Central memory CD8-positive, alpha-beta T cell (primary cell): ENCODE measurements at places on chromosomes 11 and 22.
A peak's percentile ranks its signal among the peaks of the same experiment; 100 is the strongest.

- no peak overlapping the region for H3K27ac ChIP-seq
- no peak overlapping the region for H3K4me3 ChIP-seq
- H3K36me3 ChIP-seq = no peaks in the 10 kb centered on the region
- peaks cover 60% of the 10 kb centered on the region for H3K27me3 ChIP-seq
- peaks cover 4% of the 10 kb centered on the region for H3K4me1 ChIP-seq
Measured at GRCh38 chr11:125343718-125344131, 152.3 kb downstream of the FEZ1 start.

GRCh38 chr11:62048100-62048499 is 75.7 kb upstream of the INCENP start:
- no peaks in the 10 kb centered on the region for H3K36me3 ChIP-seq
- H3K27me3 ChIP-seq = peaks cover 67% of the 10 kb centered on the region
- no peak for DNase-seq
- no peak overlapping the region for H3K4me3 ChIP-seq
- no peaks in the 10 kb centered on the region for H3K4me1 ChIP-seq
- H3K27ac ChIP-seq = no peak overlapping the region

DNA sequence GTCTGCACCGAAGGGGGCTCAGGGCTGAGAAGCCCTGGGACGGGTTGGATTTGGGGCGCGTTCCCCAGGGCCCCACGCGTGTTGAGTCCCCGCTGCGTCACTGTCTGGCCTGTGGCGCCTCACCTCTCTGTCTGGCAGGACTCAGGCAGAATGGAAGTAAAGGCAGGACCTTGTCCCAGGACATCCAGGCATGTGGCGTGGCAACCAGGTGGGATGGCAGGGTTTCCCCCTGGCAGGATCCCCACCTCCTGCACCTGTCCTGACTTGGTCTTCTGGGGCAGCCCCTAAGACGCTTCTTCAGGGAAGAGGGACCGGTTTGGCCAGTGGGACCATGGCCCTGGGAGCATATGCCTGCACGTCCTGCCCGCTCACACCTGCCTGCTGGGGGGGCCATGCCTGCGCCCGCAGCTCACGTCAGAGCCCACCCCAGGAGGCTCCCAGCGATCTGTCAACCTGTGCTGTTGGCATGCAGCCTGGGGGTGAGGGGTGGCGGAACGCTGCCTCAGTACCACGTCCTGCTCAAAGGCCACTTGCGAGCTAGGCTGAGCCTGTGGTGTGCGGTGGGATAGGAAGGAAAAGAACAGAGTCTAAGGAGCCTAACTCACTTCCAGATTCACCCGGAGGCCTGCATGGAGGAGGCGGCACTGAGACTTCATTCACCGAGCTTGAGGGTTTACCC is 72.7 kb downstream of the KCNQ1 start:
- no peak overlapping the region for H3K27ac ChIP-seq
- DNase-seq = peak; percentile 11
- no peaks in the 10 kb centered on the region for H3K4me1 ChIP-seq
- no peaks in the 10 kb centered on the region for H3K36me3 ChIP-seq
- no peak overlapping the region for H3K4me3 ChIP-seq

- H3K27ac ChIP-seq = no peak overlapping the region
- no peaks in the 10 kb centered on the region for H3K36me3 ChIP-seq
- no peak overlapping the region for H3K4me3 ChIP-seq
- peaks cover 27% of the 10 kb centered on the region for H3K27me3 ChIP-seq
- no peak for DNase-seq
Measured at GRCh38 chr22:44380756-44381486, 68.2 kb upstream of the SHISAL1 start.

DNA sequence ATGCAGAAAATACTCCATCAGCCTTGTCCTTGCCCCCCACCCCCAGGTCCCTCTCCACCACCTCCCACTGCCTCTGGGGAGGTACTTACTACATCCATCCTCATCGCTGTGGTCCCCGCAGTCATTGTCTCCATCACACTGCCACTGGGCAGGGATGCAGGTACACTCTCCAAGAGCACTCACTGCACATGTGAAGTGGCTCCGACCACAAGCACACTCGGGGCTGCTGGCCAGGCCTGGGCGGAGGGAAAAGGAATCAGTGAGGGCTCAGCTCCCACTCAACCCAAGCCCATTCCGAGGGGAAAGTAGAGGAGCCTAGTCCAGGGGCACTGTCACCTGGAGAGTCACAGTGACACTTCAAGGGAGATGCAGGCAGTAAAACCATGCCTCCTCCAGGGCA is 15.7 kb downstream of the LRP4 start:
- H3K4me3 ChIP-seq = no peak overlapping the region
- DNase-seq = no peak
- peaks cover 24% of the 10 kb centered on the region for H3K27me3 ChIP-seq
- no peak overlapping the region for H3K27ac ChIP-seq
- H3K4me1 ChIP-seq = no peaks in the 10 kb centered on the region
- peaks cover 2% of the 10 kb centered on the region for H3K36me3 ChIP-seq

DNA sequence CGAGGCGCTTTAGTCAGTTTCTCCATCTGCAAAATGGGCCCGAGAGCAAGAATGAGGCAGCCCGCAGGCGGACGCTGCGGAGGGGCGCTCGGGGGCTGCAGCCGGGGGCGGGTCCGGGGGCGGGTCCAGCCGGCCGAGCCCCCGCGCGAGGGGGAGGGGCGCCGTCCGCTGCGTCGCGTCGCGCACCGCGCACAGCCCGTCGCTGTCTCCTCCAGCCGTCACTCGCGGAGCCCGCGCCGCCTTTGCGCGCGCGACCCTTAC is 282 bp downstream of the PC start:
- H3K27me3 ChIP-seq = no peaks in the 10 kb centered on the region
- H3K4me3 ChIP-seq = peak overlapping the region; percentile 83
- no peak for DNase-seq
- peaks cover 2% of the 10 kb centered on the region for H3K36me3 ChIP-seq

GRCh38 chr11:35256296-35256695 is 117.3 kb downstream of the CD44 start:
- H3K27ac ChIP-seq = peak overlapping the region; percentile 71
- no peak overlapping the region for H3K4me3 ChIP-seq
- peaks cover 23% of the 10 kb centered on the region for H3K4me1 ChIP-seq
- peaks cover 1% of the 10 kb centered on the region for H3K36me3 ChIP-seq
- no peaks in the 10 kb centered on the region for H3K27me3 ChIP-seq
- no peak for DNase-seq

GRCh38 chr11:120168108-120168959 is 30.4 kb upstream of the TRIM29 start:
- peak overlapping the region; percentile 64 for H3K4me3 ChIP-seq
- H3K4me1 ChIP-seq = no peaks in the 10 kb centered on the region
- H3K36me3 ChIP-seq = no peaks in the 10 kb centered on the region
- no peak overlapping the region for H3K27ac ChIP-seq
- peaks cover 82% of the 10 kb centered on the region for H3K27me3 ChIP-seq
- no peak for DNase-seq

DNA sequence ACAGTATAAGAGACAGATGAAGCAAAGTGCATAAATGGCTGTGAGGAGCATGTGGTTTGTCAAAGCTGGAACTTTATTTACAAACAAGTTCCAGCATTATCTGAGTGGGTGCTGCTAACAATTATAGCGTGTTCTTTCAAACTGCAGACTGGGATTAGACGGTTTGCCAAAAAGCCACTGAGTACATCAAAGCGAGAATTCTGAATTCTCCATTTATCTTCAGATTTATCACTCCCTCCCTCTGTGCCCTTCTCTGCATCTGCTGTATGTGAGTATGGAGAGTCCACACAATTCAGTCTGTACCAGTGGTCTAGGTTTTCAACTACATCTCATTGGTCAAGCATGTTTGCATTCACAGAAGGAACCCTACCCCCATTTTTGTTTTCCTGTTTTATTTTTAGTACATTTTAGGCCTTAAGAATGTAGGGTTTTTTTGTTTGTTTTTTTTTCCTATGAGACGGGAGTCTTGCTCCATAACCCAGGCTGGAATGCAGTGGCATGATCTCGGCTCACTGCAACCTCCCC is 18.1 kb upstream of the INCENP start:
- H3K4me3 ChIP-seq = peak overlapping the region; percentile 67
- H3K36me3 ChIP-seq = peaks cover 2% of the 10 kb centered on the region
- H3K4me1 ChIP-seq = peaks cover 7% of the 10 kb centered on the region
- no peaks in the 10 kb centered on the region for H3K27me3 ChIP-seq
- DNase-seq = no peak

GRCh38 chr11:86919557-86920210 is 35.5 kb downstream of the FZD4 start:
- H3K27ac ChIP-seq = no peak overlapping the region
- H3K36me3 ChIP-seq = no peaks in the 10 kb centered on the region
- DNase-seq = no peak
- no peaks in the 10 kb centered on the region for H3K4me1 ChIP-seq

- no peaks in the 10 kb centered on the region for H3K36me3 ChIP-seq
- no peak for DNase-seq
- H3K27me3 ChIP-seq = peaks cover 31% of the 10 kb centered on the region
- H3K27ac ChIP-seq = no peak overlapping the region
- H3K4me1 ChIP-seq = no peaks in the 10 kb centered on the region
- no peak overlapping the region for H3K4me3 ChIP-seq
Measured at GRCh38 chr11:116118138-116118470, 613.9 kb upstream of the CADM1 start.

GRCh38 chr11:125036933-125037332 is 26.2 kb upstream of the SLC37A2 start:
- DNase-seq = no peak
- no peak overlapping the region for H3K4me3 ChIP-seq
- no peaks in the 10 kb centered on the region for H3K27me3 ChIP-seq
- no peak overlapping the region for H3K27ac ChIP-seq
- H3K4me1 ChIP-seq = no peaks in the 10 kb centered on the region

DNA sequence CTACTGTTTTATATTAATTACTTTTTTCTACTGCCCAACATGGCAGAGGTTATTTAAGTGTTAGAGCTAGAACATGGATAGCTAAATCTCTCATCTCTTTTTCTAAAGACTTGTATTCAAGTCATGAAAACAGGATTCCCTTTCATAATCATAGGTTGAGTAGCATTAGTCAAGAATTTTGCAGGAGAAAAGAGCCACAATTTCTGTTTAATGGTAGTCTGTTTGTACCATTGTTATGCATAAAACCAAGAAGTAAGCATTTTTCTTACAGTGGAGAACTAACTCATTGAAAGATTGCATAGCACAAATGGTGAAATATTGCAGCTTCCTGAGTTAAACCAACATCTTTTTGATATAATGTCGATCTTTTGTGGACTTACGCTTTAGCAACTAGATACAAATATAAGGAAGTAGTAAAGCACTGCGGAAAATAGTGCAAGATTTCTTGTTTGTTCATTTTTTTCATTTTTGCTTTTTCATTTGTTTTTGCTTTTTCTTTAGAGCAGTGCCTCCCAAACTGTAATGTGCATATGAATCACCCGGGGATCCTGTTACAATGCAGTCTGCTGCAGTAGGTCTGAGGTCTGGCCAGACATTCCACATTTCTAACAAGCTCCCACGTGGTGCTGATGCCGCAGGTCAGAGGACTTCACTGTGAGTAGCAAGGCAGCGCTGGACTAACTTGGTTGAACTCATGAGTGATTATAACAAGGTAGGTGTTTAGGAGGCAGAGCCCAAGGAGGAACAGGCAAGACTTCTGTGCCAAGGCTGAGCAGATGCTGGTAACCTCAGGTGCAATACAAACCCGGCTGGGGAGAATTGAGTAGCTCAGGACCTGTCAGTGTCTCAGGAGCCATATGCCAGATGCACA is 4.6 kb downstream of the ETS1 start:
- no peak for DNase-seq
- peaks cover 29% of the 10 kb centered on the region for H3K4me1 ChIP-seq
- no peak overlapping the region for H3K27ac ChIP-seq
- no peak overlapping the region for H3K4me3 ChIP-seq

DNA sequence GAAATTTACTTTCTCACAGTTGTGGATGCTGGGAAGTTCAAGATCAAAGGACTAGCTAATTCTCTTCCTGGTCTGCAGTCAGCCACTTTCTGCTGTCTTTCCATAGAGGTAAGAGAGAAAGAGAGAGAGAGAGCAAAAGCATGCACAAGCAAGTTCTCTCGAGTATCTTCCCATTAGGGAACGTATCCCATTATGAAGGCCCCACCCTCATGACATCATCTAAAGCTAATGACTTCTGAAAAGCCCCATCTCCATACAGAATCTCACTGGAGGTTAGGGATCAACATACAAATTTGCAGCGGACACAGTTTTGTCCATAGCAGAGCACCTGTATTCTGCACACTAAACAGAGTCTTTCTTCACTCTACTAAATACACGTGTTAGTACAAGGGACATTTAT is 17.4 kb upstream of the SLC22A9 start:
- no peaks in the 10 kb centered on the region for H3K4me1 ChIP-seq
- DNase-seq = no peak
- peaks cover 79% of the 10 kb centered on the region for H3K27me3 ChIP-seq
- no peak overlapping the region for H3K27ac ChIP-seq

DNA sequence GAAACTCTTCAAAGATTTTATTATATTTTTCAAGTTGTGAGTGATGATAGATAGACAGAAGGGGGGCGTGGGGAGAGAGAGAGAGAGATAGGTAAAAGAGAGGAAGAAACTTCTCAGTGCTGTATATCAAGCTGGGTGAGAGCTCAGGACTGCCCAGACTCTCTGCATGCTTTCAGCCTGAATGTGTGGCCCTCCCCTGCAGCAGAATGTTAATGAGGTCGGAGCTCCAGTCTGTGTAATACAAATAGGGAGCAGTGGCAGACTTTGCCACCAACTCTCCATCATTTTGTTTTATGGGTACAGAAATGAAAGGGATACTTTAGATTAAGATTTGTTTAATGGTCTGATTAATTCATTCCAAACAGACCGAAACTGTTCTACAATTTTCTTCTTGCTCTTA is 752.8 kb downstream of the OPCML start:
- no peaks in the 10 kb centered on the region for H3K36me3 ChIP-seq
- no peak overlapping the region for H3K27ac ChIP-seq
- no peaks in the 10 kb centered on the region for H3K4me1 ChIP-seq
- H3K4me3 ChIP-seq = no peak overlapping the region

DNA sequence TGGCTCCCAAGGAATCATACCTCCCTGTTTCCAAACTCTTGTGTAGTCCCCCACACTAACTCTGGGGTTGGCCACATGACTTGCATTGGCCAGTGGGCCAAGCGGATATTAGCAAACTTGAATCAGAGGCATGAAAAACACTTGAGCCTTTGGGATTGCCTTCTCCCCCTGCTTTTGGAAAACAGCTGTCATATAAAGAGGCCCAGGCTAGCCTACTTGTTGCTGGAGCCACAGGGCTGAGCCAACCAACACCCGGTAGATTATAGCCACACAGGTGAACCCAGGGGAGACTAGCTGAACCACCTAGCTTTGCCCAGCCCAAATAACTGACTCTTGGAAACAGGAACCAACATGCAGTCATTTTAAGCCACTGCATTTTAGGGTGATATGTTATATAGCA is 354.8 kb downstream of the TENM4 start:
- H3K4me1 ChIP-seq = no peaks in the 10 kb centered on the region
- no peaks in the 10 kb centered on the region for H3K36me3 ChIP-seq
- no peak for DNase-seq
- H3K27me3 ChIP-seq = no peaks in the 10 kb centered on the region
- H3K27ac ChIP-seq = no peak overlapping the region

- H3K27me3 ChIP-seq = no peaks in the 10 kb centered on the region
- no peak overlapping the region for H3K27ac ChIP-seq
- no peak overlapping the region for H3K4me3 ChIP-seq
- no peak for DNase-seq
- peaks cover 9% of the 10 kb centered on the region for H3K36me3 ChIP-seq
Measured at GRCh38 chr22:46062232-46062615, 85.3 kb upstream of the WNT7B start.
